ENCODE measurements at places on chromosomes 1 and 21.

DNA sequence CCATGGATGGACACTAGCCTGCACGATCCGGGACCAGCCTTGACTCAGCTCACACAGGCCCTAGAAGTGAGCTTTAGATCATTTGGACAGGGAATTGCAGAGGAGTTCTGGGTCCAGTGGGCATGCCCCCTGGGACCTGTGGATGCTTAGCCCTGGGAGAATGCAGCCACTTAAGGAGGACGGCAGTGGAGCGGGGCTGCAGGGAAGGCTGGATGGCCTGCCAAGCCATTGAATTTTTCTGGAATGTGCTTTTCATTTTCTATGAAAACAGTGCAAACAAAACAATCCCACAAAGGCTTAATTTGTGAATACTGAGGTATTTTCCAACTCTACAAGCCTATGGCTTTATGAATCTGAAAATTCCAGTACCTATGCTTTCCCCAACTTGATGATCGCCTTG lies 80.4 kb upstream of the GCLM start:
- no peak for DNase-seq

DNA sequence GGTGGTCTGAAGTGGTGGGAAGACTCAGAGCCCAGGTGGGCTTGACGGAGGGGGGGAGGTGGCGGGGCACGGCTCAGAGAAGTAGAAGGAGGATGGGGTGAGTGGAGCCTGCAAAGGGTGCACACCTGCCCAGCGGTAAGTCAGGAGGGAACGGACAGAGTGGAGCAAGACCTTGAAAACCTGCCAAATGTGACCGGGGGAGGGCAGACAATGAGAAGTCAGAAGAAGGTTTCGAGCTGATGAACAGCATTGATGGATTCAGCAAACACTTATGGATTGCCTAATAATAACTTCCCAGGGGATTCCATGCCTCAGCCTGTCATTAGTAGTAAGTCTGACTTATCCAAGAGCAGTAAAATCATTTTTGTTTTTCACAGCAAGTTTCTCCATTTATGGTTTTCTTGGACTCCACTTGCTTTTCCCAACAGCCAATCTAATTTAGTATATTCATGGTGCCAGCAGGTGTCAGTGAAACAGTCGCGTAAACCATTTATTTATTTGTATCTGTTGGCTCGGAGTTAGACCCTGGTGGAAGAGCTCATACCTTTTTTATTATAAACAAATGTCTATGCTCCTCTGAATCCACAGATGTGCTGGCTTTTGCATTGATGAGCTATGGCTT lies 279.1 kb downstream of the PCP4 start:
- DNase-seq = no peak

GRCh38 chr1:89810880-89811279 lies 10.0 kb upstream of the LRRC8D start:
- DNase-seq = no peak

DNA sequence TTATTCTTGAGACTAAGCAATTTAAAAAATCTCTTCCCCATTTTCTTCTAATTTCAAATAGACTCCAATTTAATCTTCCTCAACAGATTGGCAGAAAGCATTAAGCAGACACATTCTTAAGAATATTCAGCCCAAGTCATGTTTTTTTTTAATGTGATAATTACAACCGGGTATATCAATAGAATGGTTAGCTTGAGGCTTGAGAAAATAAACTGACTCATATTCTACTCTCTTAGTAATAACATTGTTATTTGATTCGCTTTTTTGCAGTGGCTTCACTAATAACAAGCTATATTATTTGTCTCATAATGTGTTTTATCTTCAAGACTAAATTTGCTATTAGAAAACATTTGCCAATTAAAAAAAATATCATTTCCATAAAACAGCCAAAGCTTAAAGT lies 488.6 kb upstream of the RGS18 start:
- DNase-seq = no peak

- no peak for DNase-seq
These were observed 140.7 kb downstream of the NOS1AP start for GRCh38 chr1:162210196-162210595.

DNA sequence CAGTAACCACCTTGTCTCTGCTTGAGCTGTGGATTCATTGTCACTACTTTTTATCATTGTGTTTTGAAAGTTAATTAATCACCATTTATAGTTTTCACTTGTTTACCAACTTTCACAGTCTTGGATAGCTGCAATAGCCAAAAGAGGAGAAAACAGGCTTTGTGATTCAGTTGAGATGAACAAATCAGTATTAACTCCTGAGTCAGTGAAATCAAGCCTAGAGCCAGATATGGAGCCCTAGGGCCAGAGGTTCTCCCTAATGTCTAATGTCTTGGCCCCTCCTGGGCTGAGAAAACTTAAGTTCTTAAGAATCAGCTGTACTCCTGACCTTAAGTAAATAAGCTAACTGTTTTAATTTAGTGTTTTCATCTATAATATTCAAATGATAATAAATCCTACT lies 228.8 kb downstream of the DNM3 start:
- no peak for DNase-seq

- DNase-seq = no peak
These were observed 32.6 kb downstream of the TNFRSF8 start for GRCh38 chr1:12095452-12096263.

GRCh38 chr1:172903581-172904220 lies 147.0 kb downstream of the TNFSF18 start:
- no peak for DNase-seq

- DNase-seq = no peak
These were observed 153.5 kb upstream of the SOD1 start for GRCh38 chr21:31505975-31506374.

DNA sequence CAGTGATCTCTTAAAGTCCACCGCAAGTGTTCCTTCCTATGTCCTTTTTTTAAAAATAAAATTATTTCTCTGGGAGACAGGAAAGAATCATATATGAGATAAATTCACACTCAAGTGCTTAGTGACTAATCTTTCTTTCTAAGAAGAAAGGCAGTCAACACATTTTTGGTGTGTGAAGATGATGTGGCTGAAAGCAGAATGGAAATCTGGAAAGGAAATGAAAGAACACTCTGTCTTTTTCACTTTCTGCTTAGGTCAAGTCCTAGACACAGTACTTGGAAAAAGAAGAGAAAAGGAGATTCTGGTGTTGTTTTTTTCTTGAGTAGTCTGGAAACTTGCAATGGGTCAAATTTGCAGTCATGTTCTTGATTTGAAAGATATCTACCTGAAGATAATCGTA lies 45.5 kb upstream of the PRRX1 start:
- DNase-seq = no peak

- DNase-seq = no peak
These were observed 153.9 kb downstream of the PEX14 start for GRCh38 chr1:10628685-10629084.

GRCh38 chr1:173431304-173432045 lies 45.7 kb upstream of the PRDX6 start:
- DNase-seq = peak; percentile 90

- DNase-seq = no peak
These were observed 50.1 kb downstream of the HLX start for GRCh38 chr1:220929304-220929703.

- DNase-seq = no peak
These were observed 185.7 kb downstream of the HIVEP3 start for GRCh38 chr1:41733021-41733420.

DNA sequence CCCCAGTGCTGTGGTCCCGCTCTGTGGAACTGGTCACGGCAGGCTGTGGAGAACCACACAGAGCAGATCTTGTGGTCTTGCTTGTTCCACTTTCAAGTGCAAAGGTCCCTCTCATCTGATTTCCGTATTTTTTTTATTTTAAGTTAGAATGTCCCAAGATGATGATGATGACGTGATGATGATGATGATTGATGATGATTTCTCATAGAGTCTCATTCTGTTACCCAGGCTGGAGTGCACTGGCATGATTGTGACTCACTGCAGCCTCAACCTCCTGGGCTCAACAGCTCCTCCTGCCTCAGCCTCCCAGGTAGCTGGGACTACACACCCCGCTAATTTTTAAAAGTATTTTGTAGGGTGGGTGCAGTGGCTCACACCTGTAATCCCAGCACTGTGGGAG lies 12.2 kb downstream of the EVA1C start:
- no peak for DNase-seq

GRCh38 chr1:21663951-21664805 lies 5.0 kb downstream of the RAP1GAP start:
- peak; percentile 45 for DNase-seq

DNA sequence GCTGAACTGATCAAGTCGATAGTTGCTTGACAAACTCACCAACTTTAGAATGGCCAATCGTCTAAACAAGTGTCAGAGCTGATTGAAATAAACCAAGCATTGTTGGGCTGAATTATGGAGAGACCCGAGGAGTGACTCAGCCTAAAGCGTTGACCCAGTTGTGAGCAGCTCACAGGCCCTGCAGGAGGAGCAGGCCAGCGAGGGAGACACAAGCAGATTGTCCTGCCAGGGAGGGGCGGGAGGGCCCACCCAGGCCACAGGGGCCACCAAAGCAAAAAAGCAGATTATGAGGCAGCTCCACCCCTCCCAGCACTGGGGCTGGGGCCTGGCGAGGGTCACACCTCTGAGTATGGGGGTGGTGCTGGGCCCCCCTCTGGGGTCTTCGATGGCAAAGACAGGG lies 10.1 kb upstream of the MATN1 start:
- DNase-seq = no peak

- DNase-seq = no peak
These were observed 35.2 kb upstream of the HMGB4 start for GRCh38 chr1:33828654-33829053.

- DNase-seq = no peak
These were observed 88.6 kb downstream of the SELENOF start for GRCh38 chr1:86825319-86825718.

- peak; percentile 95 for DNase-seq
These were observed 51.9 kb upstream of the LPAR3 start for GRCh38 chr1:84944767-84945486.

- DNase-seq = no peak
These were observed 15.9 kb downstream of the SARS1 start for GRCh38 chr1:109229531-109230127.

DNA sequence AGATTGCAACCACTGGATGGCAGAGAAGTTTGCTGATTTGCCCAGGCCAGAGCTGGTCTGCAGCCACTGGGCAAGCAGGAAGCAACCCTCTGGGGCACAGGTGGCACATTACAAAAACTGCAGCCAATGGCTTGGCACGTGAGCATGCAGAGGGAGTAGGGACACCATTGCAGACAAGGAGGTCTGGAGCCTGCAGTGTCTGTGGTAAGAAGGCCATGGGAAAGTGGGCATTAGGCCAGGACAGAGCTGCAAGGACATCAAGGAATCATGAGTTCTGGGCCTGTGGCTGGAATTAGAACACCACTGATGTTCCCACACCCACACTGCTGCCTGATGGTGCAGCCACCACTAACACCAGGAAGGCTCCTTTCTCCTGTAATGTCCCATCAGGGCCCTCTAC lies 113.0 kb downstream of the TSEN15 start:
- DNase-seq = no peak

DNA sequence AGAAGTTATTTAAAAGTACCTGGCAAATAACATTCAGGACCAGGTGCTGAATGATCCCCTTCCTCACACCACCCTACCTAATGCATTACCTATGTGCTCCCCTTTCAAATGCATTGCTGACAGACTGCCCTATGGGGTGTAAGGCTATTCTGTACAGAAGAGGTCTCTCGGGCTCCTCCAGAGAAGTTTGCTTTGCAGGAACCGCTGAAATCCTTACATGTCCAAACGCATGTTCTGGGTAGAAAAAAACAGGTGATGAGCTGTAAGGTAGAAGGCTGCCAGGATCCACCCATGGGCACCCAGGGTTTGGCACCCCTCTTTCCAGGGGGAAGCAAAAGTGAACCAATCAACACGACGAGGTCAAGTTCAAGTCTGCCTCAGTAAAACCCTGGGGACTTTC lies 58.3 kb upstream of the TARBP1 start:
- DNase-seq = no peak

DNA sequence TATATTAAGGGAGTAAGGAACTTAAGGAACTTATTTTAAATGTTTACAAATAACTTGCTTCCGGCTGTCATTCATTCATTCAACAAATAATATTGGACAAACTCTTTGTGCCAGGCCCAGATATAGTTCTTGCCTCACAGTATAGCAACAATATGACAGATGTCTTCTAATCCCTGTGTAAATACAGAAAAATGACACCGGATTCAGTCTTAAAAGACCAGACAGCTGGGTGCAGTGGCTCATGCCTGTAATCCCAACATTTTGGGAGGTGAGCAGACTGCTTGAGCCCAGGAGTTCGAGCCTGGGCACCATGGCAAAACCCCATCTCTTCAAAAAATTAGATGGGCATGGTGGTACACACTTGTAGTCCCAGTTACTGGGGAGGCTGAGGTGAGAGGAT lies 23.7 kb downstream of the EIF2B3 start:
- no peak for DNase-seq

GRCh38 chr1:183634429-183635065 lies 1.0 kb downstream of the ARPC5 start:
- no peak for DNase-seq

GRCh38 chr1:4027492-4028138 lies 127.5 kb upstream of the C1orf174 start:
- DNase-seq = no peak

- no peak for DNase-seq
These were observed 13.2 kb upstream of the MAP1LC3C start for GRCh38 chr1:242011894-242012660.

- DNase-seq = no peak
These were observed 27.1 kb upstream of the LRRC38 start for GRCh38 chr1:13540866-13541265.

DNA sequence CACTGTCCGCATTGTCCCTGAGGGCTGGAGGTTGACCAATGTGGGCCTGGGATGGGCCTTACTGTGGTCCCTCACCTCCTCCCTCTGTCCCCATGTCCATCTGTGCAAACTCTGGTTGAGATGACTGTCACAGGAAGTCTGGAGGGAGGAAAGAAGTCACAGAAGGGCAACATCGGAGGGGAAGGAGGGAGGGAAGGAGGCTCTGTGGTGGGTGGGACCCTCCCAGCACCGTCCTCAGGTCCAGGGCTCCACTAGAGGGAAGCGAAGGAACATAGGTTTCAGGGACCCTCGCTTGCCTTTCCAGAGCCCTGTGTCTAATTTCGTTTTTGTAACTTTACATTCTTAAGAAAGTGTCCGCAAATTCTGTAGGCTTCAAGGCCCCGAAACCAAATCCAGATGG lies 111.3 kb upstream of the SLC44A3 start:
- DNase-seq = no peak
